ENCODE measurements at places on chromosomes 2 and 18.

DNA sequence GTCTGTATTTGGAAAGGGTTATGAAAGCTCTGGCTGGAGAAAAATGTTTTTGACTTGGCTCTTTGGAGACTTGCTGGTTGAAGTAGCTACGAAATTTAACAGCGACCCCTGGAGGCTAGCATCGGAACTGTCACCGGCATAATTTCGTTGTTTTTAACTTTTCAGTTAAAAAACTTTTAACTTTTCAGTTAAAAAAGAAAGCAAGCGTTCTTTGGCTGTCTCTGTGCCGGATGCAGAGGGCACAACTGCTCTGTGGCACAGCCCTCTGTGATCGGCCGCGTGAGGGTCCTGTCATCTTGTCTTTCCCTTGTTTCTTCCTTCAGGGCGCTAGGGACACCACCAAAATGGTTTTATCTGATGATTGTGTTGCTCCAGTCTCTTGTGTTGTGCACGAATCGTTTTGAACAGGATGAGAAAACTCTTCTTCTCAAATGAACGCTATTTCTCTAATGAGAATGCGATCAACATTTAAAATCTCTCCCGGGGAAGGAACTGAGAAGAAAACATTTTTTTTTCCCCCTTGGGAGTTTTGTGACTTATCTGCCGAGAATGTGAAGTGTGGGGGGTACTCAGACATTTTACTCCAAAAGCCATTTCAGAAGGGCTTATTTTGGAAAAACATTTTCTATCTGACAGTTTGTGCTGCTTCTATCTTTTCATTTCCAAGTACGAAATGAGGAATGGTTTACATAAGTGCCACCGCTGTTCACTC lies 57.1 kb downstream of the ADCYAP1 start:
- DNase-seq = no peak

- no peak for DNase-seq
Measured at GRCh38 chr18:24627644-24628315, 167.3 kb downstream of the HRH4 start.

GRCh38 chr18:45116116-45116515 lies 435.4 kb downstream of the SETBP1 start:
- no peak for DNase-seq

DNA sequence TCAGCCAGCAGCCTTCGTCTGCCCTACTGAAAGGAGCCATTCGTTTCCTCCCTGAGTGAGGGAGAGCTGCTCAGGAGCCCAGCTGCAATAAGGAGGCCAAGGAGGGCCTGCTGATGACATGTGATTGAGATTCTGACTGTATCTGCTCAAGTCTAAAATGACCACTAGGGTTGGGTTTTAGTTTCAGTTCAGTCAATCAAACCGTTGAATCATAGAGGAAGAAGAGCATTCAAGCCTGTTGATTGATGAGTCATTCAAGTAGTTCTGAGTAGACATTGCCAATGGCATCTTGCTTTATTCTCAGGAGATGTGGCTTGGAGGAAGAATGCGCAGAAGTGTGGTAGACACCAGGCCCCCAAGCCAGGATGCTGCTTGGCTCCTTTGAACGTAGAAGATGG lies 19.9 kb upstream of the BCL2L11 start:
- no peak for DNase-seq

- no peak for DNase-seq
Measured at GRCh38 chr2:16058256-16058655, 117.9 kb downstream of the MYCN start.

GRCh38 chr2:159090514-159091201 lies 122.2 kb downstream of the TANC1 start:
- DNase-seq = no peak

DNA sequence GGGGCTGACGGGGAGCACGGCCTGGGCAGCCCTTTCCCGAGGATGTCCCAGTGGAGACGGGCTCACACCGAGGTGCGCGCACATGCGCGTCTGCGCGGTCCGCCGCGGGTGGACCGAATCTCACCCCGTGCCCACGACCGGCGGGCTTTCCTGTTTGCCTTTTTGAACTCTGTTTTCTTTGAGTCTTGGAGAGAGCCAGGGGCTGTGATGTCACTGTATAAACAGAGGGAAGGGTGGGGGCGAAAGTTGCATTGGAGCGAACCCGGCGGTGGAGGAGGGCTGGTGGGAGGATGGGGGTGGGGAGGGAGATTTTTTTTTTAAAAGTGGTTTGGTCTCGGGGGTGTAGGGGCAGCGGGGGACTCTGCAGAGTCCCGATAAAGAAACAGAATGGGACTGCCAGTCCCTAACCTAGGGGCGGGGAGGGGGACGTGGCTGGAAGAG lies 141.2 kb upstream of the CTAGE1 start:
- DNase-seq = no peak

GRCh38 chr18:47415881-47416280 lies 164.4 kb upstream of the SKOR2 start:
- DNase-seq = no peak

DNA sequence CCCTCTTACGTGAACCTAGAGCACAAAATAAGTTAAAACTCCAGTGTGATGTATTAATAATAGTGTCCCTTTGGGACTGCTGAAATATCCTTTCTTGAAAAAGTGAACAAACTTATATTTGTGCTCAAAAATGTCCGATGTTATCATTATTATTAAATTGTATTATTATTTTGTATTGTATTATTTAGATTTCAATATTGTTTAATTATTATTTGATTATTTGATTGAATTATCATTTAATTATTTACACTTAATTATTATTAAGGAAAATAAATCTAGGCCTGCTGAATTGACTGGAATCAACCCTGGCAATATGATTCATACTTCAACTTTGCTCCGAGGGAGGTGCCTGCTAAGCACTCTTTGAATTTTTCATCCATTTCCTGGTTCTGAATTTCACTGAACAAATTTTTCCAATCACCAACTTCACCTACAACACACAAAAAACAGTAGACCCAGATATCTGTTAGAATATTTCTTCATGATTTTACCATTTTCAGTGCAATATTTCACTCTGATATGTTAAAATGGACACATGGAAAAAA lies 10.9 kb upstream of the EIF2AK2 start:
- DNase-seq = no peak

- DNase-seq = no peak
Measured at GRCh38 chr2:84493514-84493913, 22.8 kb upstream of the DNAH6 start.

DNA sequence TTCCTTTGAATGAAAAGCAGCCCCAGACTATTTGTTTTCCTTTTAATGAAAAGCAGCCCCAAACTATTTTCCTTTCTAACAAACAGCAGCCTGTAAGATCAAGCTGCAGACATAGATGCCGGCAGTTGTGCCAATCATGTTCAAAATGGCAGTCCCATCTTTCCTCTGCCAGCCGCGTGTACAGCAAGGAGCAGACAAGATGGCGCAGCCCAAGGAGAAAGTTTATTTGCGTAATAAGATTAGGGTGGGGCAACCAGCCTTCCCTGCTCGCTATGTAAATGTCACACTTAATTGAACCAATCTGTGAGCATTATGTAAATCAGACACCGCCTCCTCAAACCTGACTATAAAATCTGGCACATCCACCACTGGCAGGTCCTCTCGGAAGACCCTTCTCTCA lies 226.0 kb downstream of the TGIF1 start:
- no peak for DNase-seq

DNA sequence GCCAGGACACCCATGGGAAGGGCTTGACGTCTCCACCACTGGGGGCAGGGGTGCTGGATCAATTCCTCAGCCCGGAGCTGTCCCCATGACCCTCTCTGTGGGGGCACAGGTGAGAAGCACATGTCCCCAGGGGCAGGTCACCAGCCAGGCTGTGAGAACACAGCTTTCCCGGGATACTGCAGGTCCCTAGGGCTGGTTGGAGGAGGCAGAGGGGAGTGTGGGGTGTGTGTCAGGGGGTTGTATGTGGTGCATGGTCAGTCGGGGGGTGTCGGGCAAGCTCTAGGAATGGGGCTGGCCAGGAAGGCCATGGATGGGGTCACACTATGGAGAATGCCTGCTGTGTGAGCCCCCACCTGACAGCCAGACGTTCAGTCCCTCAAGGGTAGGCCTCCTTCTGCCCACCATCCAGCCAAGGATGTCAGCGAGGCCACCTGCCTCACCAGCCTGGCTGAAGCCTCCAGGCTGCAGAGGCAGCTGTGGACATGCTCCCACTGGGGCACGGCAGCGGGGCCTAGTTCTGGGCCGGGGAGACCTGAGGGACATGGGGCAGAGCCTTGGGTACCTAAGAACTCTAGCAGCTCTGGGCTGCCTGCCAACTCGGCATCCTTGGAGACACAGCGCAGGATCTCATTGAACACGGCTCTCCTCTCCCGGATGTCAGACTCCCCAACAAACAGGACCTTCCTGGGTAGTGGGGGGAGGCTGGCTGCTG lies 10.3 kb downstream of the HS1BP3 start:
- DNase-seq = no peak

DNA sequence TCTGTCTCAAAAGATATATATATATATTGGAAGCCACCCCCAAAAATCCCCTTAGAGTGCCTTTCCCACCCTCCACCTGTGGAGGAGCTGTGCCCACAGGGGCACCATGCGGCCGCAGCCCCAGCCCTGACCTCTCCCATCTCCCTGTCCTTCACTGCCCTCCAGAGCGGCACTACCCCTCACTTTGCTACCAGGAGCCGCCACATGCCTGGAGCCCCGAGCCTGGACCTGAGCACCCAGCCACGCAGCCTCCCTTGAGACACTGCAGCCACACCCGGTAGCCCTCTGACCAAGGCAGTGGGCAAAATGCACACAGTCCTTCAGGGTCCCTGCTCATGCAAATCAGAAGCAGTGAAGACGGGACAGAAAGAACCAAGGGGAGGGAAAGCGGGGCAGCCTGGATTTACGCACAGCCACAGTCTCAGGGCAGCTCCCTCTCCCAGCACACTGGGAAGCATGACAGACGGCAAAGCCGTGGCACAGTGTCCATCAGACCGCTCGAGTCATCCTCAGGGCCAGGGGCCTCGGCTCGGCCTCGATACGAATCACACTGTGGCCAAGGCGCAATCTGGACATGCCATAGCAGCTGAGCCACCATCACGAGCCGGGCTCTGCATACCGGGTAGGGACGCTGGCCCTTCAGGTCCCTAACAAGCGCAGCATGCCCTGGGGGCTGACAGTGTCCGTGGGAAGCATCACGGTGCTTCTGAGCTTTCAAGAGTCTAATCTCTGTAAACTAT lies 10.1 kb downstream of the HDAC4 start:
- no peak for DNase-seq

DNA sequence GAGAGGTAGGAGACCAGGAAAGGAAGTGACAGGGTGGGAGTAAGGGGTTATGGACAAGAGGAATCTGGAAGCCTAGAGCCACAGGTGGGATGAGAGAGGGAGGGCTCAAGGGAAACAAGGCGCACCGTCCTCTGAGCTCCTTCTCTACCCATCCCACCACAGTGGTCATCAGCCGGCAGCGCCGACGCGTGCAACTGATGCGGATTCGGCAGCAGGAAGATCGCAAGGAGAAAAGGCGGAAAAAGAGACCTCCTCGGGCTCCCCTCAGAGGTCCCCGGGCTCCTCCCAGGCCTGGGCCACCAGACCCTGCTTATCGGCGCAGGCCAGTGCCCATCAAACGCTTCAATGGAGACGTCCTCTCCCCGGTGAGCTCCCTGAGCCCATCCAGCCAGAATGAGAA lies 5.2 kb downstream of the TMEM198 start:
- no peak for DNase-seq

GRCh38 chr2:203346612-203347011 lies 18.4 kb downstream of the ABI2 start:
- no peak for DNase-seq

DNA sequence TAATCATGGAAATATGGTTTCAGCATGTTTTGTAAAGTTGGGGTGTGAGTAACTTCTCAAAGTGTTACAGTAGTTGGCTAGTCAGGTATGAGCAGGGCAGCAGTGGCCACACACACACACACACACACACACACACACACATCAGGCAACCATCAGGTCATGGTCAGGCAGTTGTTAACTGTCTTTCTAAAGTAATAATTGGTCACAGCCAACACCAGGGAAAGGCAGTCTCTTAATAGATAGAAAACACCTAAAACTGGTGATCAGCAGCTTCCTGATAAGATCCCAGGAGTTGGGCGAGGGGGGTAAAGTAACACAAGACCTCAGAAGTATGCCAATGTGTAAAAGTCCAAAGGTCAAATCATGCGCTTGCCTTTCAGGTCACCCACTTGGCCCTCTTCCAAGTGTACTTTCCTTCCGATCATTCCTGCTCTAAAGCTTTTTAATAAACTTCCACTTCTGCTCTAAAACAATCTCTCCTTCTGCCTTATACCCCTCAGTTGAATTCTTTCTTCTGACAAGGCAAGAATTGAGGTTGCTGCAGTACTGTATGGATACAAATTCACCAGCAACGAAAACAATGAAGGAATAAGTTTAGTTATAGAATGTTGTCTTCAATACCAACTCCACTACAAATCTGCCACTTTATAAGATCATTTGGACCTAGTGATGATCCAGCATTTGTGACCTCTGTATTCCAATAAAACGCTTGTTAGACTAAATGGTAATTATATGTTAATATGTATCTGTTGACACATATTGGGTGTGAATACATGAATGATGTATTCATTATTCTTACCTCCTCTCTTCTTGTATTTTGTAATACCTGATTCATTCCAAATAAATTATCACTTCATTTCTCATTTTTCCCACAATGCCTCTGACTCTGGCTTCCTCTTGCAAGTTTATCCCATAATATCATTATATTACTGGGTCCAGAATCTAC lies 254.3 kb downstream of the METTL4 start:
- no peak for DNase-seq

- no peak for DNase-seq
Measured at GRCh38 chr2:41141146-41141791, 689.4 kb upstream of the SLC8A1 start.

- DNase-seq = no peak
Measured at GRCh38 chr2:212928681-212929080, 222.7 kb downstream of the IKZF2 start.

GRCh38 chr2:217903859-217904613 lies 98.8 kb downstream of the TNS1 start:
- no peak for DNase-seq

GRCh38 chr2:16638946-16639345 lies 26.7 kb downstream of the CYRIA start:
- no peak for DNase-seq
